ENCODE measurements at places on chromosomes 6 and 20.

GRCh38 chr20:62367633-62368391, 700 bp upstream of the LAMA5 start:
- DNase-seq, result no peak

GRCh38 chr6:166408936-166409755, 26.4 kb upstream of the MPC1 start:
- DNase-seq, result no peak

GRCh38 chr6:123965894-123966293, 162.2 kb downstream of the NKAIN2 start:
- no peak for DNase-seq

DNA sequence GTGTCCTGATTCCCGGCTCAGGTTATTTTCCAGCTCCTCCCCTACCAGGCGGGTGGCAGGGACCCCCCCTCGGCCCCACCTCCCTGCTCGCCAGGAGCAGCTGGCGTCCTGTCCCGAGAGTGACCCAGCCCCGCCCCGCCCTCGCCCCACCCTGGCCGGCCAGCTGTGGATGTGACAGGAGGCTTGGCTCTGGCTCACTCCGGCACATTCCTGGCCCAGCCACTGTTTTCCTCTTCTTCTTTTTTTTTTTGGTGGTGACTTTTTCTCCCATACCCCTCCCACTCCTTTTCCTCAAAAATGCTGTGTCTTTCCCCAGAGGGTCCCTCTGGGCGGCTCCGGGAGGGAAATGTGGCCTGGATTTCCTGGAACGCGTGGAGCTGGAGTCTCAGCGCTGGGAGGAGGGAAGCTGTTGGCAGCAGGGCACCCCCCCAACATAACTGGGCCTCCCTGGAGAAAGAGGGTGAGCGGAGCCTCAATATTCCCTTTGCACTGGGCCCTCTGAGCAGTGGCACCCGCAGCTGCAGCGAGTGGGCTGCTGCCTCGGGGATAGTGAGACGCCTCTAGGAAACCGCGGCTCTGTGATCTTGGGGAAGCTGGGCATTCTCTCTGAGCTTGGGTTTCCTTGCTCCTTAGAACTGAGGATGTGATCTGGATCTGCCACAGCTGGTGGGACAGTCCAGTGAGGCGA, 28.3 kb upstream of the CSNK2A1 start:
- DNase-seq, result no peak

GRCh38 chr20:35515949-35516645, 13.4 kb downstream of the C20orf173 start:
- no peak for DNase-seq

- DNase-seq, result no peak
These were observed 120.1 kb downstream of the SLC23A2 start for GRCh38 chr20:4881006-4881730.

DNA sequence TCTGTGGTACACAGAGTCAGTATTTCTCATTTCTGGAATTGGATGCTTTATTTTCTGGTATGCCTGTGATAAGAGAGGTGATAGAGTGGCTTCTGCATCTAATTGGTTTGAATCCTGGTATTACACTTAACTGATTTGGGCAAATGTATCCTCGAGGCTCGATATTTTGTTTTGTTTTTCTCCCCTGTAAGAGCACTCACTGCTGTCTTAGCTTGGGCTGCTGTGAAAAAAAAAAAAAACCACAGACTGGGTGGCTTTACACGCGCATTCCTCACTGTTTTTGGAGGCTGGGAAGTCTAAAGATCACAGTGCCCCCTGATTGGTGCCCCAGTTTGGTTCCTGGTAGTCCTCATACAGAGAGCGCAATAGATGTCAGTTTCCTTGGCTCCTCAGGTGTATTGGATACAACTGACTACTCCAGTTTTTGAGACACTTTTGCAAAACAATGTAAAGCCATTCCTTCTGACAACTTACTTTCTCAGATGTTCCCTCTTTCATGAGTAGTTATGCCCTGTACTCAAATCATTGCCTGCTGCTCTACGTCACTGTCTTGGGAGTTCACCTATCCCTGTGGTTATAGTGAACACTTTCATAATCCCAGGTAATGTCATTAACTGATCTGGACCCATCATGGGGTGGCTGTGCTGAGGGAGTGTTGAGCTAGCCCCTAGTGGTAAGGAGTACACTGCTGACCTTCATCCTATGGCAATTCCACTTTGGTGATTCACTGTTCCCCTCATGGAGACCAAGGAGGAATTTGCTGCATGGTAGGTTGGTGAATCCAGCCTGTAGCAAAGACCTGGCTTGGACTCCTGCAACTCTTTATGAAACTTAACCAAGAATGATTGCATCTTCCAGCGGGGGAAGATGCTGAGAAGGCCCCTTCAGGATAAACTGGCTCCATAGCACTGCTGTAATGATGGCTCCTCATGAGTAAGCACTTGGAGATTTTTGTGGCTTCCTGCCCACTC, 3.5 kb upstream of the ACAT2 start:
- no peak for DNase-seq

DNA sequence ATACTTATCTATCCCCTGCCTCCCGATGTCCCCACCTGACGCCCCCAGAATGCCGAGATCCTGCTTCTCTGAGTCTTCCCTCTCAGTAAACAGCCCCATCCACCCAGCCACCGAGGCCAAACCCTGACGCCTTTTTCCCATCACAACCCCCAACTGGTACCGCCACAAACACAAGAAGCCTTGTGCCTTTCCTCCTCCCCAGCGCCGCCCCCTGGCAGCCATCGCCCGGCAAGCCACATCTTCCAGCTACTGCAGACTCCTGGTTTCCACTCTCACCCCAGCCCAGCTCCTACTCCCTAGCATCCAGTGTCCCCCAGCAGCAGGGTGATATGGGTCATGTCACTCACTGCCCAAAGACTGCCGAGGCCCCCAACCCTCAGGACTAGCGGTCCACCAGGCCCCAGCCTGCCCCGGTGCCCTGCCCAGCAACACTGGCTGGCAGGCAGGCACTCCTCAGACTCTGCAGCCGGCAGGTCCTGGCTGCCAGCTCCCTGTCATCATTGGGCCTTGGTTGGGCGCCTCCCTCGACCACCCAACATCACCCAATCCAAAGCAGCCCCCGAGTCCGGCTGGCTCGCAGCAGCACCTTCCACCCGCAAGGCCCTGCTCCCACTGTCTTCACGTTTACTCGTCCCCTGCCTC, 11.2 kb downstream of the TCFL5 start:
- DNase-seq, result no peak

DNA sequence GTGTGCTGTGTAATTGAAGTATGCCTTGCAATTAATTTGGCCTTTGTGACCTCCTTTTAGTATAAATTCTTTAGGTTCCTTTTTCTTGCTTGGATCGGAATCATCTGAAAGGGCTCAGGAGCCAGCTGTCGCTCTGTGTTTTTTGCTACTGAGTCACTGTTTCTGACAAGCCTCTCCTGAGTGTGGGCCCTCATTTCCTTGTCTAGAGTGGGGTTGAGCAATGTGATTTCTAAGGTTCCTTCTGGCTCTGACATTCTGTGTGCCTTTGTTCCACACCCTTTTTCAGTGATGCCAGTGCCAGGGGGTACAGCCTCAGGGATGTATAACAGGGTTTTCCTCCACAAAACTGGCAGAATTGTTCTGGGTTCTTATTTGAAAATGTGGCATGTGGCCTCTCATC, 26.5 kb downstream of the DAAM2 start:
- no peak for DNase-seq

- no peak for DNase-seq
These were observed 5.4 kb upstream of the ZNFX1 start for GRCh38 chr20:49283176-49283702.

Measured in stimulated activated CD4-positive, alpha-beta T cell treated with anti-CD3 and anti-CD28 coated beads, Interleukin-12 subunit alpha, Interleukin-12 subunit beta, amount 100 ng/mL, for 24 hours (primary cell).